ENCODE measurements at places on chromosomes 7 and 10. TPM values are rescaled to one million over a fixed set of nuclear protein-coding genes. Genes with fewer than 3 reads are reported as not detected.

DNA sequence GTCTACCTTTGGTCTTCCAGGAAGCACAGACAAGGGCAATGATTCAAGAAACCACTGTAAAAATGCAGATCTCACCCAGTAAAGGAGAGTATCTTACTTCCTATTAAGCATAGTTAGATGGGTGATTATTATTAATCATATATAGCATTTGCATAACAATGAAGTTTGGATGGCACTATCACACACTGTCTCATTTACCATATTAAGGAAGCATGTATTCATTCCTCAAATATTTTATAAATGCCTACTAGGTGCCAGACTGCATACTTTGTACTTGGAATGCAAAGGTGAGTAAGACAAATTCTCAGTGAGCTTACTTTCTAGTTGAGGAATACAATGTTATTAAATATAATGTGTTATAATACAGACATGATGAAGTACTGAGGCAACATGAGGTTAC, 53.9 kb upstream of the SKAP2 start:
- no peak overlapping the region for H3K27ac ChIP-seq
- no peak overlapping the region for H3K4me3 ChIP-seq
- no peaks in the 10 kb centered on the region for H3K27me3 ChIP-seq

GRCh38 chr7:47540387-47541350, 41.2 kb downstream of the TNS3 start:
- no peaks in the 10 kb centered on the region for H3K27me3 ChIP-seq
- no peak overlapping the region for H3K4me3 ChIP-seq
- no peaks in the 10 kb centered on the region for H3K36me3 ChIP-seq
- no peaks in the 10 kb centered on the region for H3K4me1 ChIP-seq

- H3K27me3 ChIP-seq: no peaks in the 10 kb centered on the region
- H3K36me3 ChIP-seq: no peaks in the 10 kb centered on the region
- H3K27ac ChIP-seq: no peak overlapping the region
Observed at GRCh38 chr10:99808270-99808669, 25.8 kb downstream of the ABCC2 start.

DNA sequence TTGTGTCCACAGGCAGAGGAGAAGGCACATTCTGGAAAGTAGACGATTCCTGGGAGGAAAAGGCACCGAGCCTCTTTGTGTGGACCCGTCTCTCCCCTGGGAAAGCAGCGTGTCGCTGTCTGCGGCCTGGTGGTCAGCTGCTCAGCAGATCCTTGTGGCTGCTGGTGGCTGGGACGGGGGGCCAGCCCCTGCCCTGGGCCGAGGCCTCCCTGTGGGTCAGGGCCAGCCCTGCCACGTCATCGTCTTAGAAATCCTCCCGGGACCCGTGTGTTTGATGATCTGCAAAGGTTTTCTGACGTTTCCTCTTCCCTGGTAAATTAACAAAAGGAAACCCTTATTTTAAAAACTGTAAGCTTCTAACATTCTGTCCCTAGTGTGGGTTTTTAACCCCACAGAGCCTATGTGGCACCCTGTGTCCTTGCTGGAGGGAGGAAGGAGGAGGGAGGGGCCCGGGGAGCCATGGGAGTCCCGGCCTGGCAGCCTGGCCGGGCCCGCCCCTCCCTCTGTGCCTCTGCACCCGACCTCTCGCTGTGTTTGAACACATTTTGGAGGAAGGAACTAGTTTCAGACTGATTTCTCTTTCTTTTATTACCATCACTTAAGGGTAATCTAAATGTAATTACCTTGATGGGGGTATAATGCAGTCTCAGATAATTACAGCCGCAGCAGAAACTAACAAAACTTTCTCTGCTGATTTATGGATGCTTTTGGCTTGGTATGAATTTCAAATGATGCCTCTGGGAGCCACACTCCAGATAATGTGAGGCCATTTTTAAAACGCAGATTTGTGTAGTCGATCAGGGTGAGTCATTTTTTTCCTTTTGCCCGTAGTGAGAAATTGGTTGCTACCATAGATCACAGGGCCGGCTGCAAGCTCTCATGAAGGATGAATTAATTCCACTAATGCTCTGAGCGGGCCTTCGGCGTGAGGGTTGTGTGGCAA, 85.5 kb downstream of the NKX6-2 start:
- no peaks in the 10 kb centered on the region for H3K27me3 ChIP-seq
- H3K27ac ChIP-seq: no peak overlapping the region
- DNase-seq: no peak
- no peaks in the 10 kb centered on the region for H3K36me3 ChIP-seq

C10orf62 gene
- total RNA-seq: not detected

GRCh38 chr10:28332726-28333125, 29.9 kb upstream of the MPP7 start:
- peak overlapping the region; percentile 44 for H3K4me3 ChIP-seq
- H3K36me3 ChIP-seq: no peaks in the 10 kb centered on the region
- peak overlapping the region; percentile 99 for H3K27ac ChIP-seq
- DNase-seq: no peak
- H3K4me1 ChIP-seq: peaks cover 65% of the 10 kb centered on the region

CTBP2 gene
- 1.8 TPM for total RNA-seq

ZNF783 gene
- total RNA-seq: 19.7 TPM

- no peaks in the 10 kb centered on the region for H3K4me1 ChIP-seq
- DNase-seq: no peak
- no peaks in the 10 kb centered on the region for H3K27me3 ChIP-seq
- no peaks in the 10 kb centered on the region for H3K36me3 ChIP-seq
Observed at GRCh38 chr10:112919721-112920120, 30.3 kb upstream of the TCF7L2 start.

GPR85 gene
- not detected for total RNA-seq

ADAM12 gene
- 0.31 TPM for total RNA-seq

ADARB2 gene
- total RNA-seq: not detected

DNA sequence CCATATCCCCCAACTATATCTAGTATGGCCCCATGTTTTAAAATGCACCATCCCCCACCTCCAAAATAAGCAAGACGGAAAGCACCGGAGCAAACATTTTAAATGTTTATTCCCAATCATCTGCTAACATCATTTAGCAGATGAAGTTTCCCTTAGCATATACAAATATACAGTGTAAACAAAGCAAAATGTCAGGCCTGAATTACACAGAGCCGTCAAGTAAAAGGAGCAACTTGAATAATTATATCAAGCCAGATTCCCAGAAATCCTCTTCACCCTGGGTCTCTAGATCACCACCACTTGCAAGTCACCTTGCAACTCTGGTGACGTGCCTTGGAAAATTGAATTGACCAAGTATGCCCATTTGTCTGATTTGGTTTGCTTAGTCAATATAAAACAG, 91.6 kb upstream of the COL1A2 start:
- H3K4me3 ChIP-seq: no peak overlapping the region
- H3K27me3 ChIP-seq: no peaks in the 10 kb centered on the region
- no peaks in the 10 kb centered on the region for H3K4me1 ChIP-seq
- H3K36me3 ChIP-seq: no peaks in the 10 kb centered on the region

- H3K27ac ChIP-seq: no peak overlapping the region
- H3K4me1 ChIP-seq: no peaks in the 10 kb centered on the region
- no peaks in the 10 kb centered on the region for H3K36me3 ChIP-seq
- H3K4me3 ChIP-seq: no peak overlapping the region
Observed at GRCh38 chr10:77478962-77479359, 158.6 kb downstream of the KCNMA1 start.

GRCh38 chr10:77160679-77161078, 476.9 kb downstream of the KCNMA1 start:
- H3K4me1 ChIP-seq: no peaks in the 10 kb centered on the region
- H3K27me3 ChIP-seq: peaks cover 6% of the 10 kb centered on the region
- no peak overlapping the region for H3K27ac ChIP-seq
- H3K4me3 ChIP-seq: no peak overlapping the region
- no peaks in the 10 kb centered on the region for H3K36me3 ChIP-seq
- no peak for DNase-seq

PDE6C gene
- not detected for total RNA-seq

GRCh38 chr7:140640060-140640637, 464 bp downstream of the DENND2A start:
- H3K4me3 ChIP-seq: no peak overlapping the region
- no peak for DNase-seq
- H3K27me3 ChIP-seq: peaks cover 45% of the 10 kb centered on the region
- H3K4me1 ChIP-seq: peaks cover 8% of the 10 kb centered on the region

DNA sequence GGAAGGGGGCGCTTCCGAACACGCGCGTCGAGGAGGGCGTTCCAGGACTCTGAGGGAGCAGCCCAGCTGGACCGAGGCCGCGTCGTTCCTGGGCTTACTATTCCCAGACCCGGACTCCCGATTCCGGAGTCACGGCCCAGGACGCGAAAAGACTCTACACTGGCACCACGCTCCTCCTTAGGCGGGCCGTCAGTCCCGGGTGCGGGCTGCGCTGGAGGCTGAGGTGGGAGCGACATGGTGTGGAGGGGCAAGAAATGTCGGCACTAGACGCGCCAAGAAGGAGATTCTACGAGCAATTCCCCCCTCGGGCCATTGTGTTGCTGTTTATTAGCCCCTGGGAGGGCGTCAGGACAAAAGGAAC, 584 bp upstream of the RUNDC3B start:
- no peaks in the 10 kb centered on the region for H3K27me3 ChIP-seq
- H3K4me1 ChIP-seq: peaks cover 8% of the 10 kb centered on the region
- peak overlapping the region; percentile 74 for H3K4me3 ChIP-seq
- DNase-seq: peak; percentile 49
- no peak overlapping the region for H3K27ac ChIP-seq
- no peaks in the 10 kb centered on the region for H3K36me3 ChIP-seq

GRCh38 chr7:22726907-22727713, at the start of gene IL6:
IL6 (plus strand) TSS chr7:22727200; CDS start chr7:22727263, 63 bp downstream.
- no peaks in the 10 kb centered on the region for H3K36me3 ChIP-seq
- H3K4me3 ChIP-seq: no peak within 1 kb of the TSS
- no peak within 1 kb of the TSS for H3K27ac ChIP-seq

- H3K36me3 ChIP-seq: no peaks in the 10 kb centered on the region
- no peak for DNase-seq
- H3K4me3 ChIP-seq: no peak overlapping the region
- H3K27ac ChIP-seq: no peak overlapping the region
- H3K27me3 ChIP-seq: no peaks in the 10 kb centered on the region
Observed at GRCh38 chr10:90968328-90969081, 47.6 kb upstream of the ANKRD1 start.

TWNK gene
- 44.3 TPM for total RNA-seq

DNA sequence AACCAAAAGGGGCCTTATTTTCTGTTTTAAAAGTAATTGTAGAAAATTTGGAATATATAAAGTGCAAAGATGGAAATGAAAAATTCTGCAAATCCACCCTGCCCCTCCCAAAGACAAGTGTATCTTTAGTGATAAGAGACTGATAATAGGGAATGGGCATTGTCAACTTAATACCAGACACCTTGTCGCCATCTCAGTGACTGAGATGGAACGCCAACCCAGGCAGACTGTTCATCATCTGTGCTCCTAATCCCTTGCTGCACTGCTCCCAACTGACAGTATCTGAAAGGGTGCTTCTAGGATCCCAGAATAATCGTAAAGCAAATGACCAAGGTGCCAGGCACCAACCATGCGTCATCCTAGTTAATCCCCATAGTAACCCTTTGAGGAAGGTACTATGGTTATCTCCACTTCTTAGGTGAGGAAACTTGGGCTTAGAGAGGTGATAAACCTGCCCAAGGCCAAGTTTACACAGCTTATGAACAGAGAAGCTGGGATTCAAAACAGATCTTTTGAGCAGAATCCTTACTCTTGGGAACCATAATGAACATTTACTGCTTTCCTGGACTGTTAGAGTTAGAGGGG, 583.7 kb downstream of the GATA3 start:
- H3K27me3 ChIP-seq: no peaks in the 10 kb centered on the region
- H3K4me1 ChIP-seq: no peaks in the 10 kb centered on the region
- DNase-seq: no peak

Data from CD8-positive, alpha-beta memory T cell (primary cell).